Mucosa of descending colon (tissue), 3 donors: ENCODE measurements at places on chromosomes 4 and X.
A peak's percentile ranks its signal among the peaks of the same experiment; 100 is the strongest.

- no peak for DNase-seq
Measured at GRCh38 chr4:69617083-69617694, 22.3 kb downstream of the UGT2A2 start.

GRCh38 chrX:137034508-137034872 lies 695 bp upstream of the GPR101 start:
- DNase-seq: no peak

GRCh38 chr4:144634978-144635747 lies 10.8 kb upstream of the HHIP start:
- no peak for DNase-seq

GRCh38 chrX:31551913-31552312 lies 480.1 kb upstream of the FTHL17 start:
- DNase-seq: no peak

DNA sequence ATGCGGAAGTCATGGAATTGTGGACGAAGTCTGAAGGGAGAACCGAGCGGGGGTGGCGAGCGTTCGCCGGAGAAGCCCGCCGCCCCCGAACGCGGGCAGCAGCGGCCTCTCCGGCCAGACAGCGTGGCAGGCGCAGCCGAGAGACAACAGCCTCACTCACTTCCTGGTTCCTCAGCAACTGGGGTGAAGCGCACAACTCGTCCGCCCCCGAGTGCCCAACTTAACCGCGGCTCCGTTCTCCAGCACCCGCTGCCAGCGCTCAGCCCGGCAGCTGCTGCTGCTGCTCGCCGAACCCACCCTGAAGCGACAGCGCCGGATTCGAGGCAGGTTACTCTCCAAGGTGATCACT lies 68.0 kb downstream of the NOCT start:
- peak; percentile 59 for DNase-seq

DNA sequence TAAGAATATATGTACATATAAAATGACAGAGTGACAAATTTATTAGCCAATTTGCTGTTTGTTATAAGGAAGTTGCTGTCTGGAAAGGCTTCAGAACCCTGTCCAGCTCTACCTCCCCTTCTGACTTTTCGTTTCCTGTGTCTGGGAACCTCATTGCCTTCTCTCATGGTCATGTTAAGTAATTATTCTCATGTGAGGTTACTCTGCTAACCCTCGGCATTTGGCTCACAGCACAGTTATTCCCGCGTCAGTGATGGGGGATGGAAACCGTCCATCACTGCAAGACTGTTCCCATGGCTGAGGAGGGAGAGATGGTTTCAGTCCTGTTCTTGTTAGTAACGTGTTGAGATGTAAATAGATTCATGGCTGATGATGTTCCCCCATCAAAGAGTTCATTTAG lies 11.9 kb downstream of the EDNRA start:
- no peak for DNase-seq

DNA sequence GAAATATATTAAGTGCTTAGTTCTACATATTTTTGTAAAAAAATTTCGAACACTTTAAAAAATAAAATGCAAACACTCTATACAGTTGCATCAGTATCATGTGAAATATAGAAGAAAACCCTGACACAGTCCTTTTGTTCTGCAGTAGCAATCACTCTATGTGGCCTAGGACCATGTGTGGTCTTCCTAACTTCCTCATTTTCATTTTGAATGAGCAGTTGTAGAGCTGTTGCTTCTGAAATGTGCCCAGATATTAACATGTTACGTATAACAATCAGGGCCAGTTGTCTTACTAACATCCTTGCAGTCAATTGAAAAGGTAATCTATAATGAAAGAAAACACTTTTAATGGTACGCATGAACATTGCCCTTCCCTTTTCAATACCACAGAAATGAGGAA lies 107.9 kb downstream of the ZNF827 start:
- no peak for DNase-seq
